Stimulated activated naive CD4-positive, alpha-beta T cell treated with Interleukin-2 at 50 U/mL for 16 hours (primary cell): ENCODE measurements at places on chromosomes 5 and 9.
A peak's percentile ranks its signal among the peaks of the same experiment; 100 is the strongest.

- DNase-seq: no peak
These were observed 57.6 kb downstream of the ADAMTS2 start for GRCh38 chr5:179287631-179288030.

GRCh38 chr5:68711293-68712200, 382.3 kb upstream of the SLC30A5 start:
- no peak for DNase-seq

DNA sequence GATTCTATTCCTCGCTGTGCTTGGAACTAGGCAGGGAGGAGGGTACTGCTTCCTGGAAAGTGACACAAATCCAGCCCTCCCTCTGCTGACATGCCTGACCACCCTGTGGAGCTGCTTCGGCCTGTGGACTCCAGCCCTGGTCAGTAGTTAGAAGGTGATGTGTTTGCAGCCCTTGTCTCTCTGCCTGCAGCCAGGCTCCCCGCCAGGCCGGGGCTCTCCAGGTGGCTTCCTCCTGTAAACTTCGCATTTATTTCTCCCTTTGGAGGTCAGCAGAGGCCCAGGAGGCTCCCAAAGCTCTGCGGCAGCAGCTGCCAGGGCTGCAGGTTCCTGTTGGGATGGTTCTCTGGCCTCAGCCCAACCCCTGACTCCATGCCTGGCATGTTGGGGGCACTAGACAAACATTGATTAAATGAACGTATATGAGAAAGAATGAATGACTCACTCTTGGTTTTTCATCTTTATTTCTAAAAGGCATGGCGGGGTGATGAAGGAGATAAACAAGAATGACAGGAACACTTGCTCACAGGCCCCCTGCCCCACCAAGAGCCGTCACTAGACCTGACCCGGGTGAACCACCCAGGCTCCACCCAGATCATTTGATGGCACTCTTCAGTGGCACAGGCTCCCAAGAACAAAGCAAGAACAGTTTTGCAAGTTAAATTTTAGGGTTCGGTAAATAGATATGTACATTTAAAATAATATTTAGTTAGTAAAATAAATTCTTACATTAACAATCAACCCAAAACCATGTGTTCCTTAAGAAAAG, 8.4 kb upstream of the IRX2 start:
- DNase-seq: no peak

DNA sequence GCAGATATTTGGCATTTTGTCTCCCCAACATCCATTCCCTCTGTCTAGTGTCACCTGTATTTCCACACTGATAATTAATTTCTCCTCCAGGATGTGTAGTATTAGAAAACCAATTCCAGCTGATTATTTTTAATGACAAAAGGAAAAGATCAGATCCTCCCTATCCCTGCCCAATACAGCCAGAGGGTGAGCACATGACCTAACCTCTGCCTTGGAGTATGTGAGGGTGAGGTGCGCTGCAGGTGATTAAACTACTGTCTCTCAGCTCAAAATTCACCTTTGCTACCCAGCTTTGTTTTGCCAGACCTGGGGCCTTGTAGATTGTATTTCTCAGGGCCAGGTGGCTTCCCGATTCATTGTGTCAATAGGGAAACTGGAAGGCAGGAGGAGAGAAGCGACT, 402.1 kb downstream of the PRELID2 start:
- no peak for DNase-seq

GRCh38 chr9:14018081-14018480, 295.9 kb downstream of the NFIB start:
- DNase-seq: no peak

GRCh38 chr5:120361941-120362340, 102.2 kb upstream of the PRR16 start:
- DNase-seq: no peak

DNA sequence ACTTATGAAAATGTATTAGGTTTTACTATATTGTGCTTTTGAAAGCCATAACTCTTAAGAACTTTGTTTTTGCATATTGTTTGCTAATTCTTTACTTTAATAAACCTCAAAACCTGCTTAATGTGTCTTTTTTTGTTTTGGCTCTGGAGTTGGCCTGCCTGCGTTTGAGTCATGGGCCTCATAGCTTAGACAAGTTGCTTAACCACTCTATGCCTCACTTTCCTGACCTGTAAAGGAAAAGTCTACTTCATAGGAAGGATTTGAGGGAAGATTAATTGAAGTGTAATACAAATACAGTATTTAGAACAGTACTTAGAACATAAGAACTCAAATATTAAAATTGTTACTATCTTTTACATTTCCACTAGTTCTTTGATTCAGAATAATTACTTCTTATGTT, 10.3 kb downstream of the SMIM32 start:
- no peak for DNase-seq

DNA sequence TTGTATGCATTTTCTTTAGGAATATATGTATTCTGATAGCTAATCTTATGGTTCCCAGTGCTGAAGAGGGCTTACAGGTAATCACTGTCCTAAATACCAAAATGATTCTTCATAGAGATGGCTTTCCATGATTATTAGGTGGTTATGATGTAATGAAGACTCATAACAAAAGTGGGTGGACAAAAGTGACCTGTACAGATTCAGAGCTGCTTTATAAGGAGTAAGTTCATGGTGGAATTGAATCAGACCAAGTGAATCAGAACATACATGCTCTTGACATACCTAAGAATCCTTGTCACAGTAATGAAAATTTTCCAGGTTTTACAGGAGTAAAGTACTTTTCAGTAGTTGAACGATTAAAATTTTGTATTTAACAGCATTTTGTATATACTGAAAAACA, 105.6 kb downstream of the NIPBL start:
- DNase-seq: no peak

DNA sequence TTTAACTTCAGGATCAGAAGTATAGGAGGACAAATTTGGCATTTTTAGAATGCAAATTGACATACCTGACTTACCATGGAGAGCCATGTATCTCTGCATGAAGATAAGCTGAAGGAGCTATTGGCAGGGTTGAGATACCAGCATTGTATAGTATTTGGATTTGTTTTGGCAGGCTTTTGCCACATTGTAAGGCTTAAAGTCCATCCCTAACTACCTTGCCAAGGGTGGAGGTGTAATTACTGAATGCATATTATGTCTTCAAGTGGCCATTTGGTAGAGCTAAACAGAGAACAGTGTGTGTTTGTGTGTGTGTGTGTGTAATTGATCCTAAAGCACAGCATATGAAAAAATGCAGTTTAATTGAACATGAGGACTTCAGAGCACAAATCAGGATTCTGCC, 324.7 kb downstream of the FAM170A start:
- no peak for DNase-seq

DNA sequence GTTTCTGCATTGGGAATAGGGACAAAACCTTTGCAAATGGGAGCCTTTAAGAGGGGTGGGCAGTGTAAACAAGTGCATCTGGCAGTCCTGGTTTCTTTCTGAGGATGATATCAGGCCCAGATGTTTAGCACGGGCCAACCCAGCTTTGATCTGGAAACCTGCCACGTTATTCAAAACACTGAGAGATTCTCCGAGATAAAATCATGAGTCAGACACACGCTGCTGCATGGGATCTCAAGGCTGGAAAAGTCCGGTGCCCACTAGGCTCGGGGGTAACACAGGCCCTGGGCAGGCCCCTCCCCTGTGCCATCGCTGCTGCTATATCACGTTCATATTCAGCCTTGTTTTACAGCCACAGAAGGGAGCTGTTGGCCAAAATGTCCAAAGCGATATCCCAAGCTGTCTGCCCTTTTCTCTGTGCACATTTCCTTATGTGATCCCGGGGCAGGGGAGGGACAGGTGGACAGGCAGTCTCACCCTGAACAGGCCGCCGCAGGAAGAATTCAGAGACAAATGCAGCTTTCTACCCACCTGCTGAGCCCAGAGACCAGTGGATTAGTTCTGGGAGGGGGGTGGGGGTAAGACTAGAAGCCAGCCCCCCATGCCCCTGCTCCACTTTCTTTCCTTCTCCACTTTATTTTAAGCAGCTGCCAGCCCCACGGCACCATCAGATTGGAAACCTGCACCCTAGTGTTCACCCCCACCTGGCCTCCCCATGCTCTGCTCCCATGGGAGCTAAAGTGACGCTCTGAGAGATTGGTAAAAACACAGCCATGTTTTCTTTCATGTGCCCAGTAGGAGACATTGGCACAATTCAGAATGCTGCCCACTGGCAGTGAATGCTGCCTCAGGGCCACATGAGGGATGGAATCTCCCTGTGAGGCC, 63.1 kb downstream of the TMOD1 start:
- DNase-seq: no peak

GRCh38 chr5:148425808-148426207, 42.0 kb downstream of the FBXO38 start:
- DNase-seq: no peak

GRCh38 chr5:149387982-149388381, 8.9 kb upstream of the IL17B start:
- DNase-seq: no peak

DNA sequence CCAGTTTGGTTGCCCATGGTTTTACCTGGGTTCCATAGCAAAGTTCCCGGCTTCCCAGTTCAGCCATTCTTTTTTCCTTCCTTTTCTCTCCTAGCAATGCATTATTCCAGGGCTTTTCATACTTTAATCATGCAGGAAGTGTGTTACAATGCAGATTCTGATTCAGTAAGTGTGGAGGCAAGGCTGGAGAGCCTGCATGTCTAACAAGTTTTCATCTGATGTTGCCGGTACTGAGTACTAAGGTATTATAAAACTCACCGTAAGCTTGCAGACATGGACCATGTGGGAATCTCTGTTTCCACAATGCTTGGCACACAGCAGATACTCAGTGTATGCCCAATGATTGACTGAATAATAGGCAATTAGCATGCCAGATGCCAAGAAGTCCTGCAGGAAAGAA, 102.9 kb upstream of the SHB start:
- DNase-seq: no peak

- no peak for DNase-seq
These were observed 48.3 kb upstream of the EXOC3 start for GRCh38 chr5:394671-395155.

- DNase-seq: peak; percentile 62
These were observed 28.1 kb downstream of the NEK6 start for GRCh38 chr9:124285903-124286291.

- no peak for DNase-seq
These were observed 27.8 kb upstream of the ELL2 start for GRCh38 chr5:95989283-95990048.

GRCh38 chr5:73947906-73948640, 322.1 kb downstream of the ARHGEF28 start:
- DNase-seq: no peak

DNA sequence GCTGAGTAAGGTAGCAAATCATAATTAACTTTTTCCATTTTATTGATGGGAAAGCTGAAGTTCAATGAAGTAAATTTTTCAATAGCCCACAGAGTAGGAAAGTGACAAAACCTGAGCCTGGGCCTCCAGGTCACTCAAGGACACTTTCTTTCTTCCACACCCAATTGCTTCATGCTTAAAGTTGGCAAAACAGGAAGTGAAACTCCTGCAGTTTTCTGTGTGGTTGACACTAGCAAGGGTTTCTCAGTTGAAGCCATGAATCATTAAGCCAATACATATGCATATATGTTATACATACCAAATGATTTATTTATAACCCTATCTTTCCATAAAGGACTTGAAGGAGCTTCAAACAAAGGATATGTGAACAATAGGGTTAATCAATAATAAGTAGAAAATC, 13.9 kb downstream of the TLR4 start:
- no peak for DNase-seq

DNA sequence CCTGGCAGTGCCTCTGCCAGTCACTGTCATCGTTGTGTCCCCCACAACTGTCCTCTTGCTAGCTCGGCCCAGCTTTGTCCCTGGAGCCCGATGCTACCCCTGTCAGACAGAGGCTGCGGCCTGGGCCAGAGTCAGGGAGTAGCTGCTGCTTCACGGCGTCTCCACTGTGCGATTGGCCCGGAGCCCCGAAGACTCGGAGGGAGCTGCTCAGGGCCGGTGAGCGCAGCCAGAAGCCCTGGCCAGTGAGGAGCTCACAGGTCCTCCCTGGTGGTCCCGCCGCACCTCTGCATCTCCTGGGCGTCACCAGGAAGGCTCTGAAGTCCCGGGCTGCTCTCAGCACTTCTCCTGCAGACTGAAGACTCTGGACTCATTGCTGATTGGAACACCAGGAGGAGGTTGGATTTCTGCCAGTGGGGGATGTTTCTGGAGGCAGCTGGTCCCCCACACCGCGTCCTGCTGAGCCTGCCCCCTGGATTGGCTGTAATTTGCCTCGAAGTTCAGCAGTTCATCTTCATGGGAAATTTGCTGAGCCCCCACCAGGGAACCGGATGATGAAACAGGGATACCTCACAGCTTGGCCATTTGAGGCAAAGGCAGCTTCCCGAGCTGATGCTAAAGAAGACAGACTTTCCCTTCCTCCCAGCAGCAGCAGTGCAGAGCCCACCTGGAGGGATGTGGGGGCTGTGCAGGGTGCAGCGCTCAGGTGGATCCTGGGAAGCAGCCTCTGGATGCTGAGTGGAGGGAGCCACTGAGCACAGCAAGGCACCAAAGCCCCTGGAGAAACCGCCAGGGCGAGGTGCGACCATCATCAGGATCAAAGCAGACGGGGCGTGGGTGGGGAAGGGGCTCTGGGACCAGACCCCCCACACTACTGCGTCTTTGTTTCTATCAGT, 45.6 kb downstream of the USP20 start:
- no peak for DNase-seq

DNA sequence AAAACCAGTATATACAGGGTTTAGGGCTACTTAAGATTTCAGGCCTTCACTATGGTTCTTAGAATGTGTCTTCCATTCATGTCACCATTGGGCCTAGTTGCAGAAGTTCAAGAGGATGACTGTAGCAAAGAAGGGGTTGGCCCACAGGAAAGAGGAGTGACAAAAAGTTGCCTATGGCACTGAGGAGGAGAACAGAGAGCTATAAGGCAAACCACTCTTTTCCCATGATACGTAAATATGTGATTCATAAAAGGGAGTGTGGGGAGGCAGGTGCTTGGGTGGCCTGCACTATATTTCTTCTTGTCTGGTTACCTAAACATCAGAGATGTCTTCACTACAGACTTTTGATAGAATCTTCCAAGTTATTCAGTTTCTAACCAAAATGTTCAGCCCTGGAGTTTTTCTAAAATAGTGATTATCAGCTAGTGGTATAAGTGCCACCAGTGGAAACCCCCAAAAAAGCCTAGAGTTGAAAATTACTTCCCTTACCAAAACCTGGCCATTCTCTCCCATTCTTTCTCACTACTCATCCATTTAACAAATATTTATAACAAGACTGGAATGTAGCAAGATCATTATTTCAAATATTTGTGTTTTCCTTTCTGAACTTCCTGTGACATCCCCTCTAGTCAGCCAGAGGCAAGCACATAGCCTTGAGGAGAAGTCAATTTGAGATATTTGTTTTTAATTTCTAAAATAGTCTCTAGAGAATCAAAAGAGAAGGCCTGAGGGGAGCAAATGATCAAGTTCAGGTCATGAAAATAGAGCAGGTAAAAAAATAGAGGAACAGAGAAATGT, 367.4 kb downstream of the EFNA5 start:
- DNase-seq: no peak
